Upper lobe of right lung (tissue), 1 donor: ENCODE measurements at places on chromosomes 4 and X. TPM values are rescaled to one million over a fixed set of nuclear protein-coding genes. Genes with fewer than 3 reads are reported as not detected.

DNA sequence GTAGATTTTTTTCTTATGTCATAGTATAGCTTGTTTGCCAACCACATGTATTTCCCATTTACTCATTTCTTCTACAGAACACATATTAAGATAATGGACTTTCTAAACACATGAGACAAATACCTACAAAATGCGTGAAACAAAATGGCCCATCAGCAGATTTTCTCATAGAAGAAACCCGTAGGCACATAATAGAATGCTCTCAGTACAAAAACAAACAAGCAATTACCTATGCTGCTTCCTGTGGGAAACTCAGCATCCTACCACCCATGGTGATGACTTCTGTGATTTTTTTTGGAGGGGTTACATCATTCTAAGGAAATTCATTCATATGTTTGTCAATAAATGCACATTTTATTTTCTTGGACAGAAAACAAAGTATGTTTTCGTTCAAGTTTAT lies 343.6 kb downstream of the SPRY1 start:
- no peak overlapping the region for H3K4me3 ChIP-seq
- H3K4me1 ChIP-seq: peaks cover 14% of the 10 kb centered on the region
- no peak overlapping the region for H3K27ac ChIP-seq
- no peaks in the 10 kb centered on the region for H3K36me3 ChIP-seq

DNA sequence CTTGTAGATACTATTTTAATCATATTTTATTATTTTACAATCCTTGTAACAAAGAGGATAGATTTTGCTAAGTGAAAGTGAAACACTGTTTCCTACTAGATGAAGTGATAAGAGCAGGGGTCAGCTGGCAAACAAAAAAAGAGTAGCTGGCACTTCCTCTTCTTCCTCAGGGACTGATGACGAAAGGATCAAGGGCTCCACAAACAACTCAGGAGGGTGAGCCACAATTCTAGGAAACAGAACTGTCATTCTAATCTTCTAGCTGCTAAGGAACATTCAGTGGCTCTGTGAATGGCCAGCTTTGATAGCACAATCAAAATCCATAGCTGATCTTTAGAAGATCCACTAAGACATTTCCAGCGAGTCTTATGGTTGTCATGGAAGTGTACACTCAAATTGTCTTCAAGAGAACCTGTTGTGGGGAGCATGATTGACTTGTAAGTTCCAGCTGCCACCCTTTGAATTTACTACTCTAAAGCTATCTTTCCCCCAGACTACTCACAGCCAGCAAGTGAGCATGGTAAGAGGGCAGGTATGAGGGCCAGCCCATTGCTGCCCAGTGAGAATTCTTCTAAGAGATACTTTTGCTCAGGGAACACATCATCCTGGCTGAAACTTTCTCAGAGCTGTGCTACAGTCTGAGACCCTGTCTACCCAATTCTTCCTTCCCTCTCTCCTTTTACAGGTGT lies 275.7 kb upstream of the RASGEF1B start:
- no peak overlapping the region for H3K4me3 ChIP-seq
- no peak overlapping the region for H3K27ac ChIP-seq
- H3K4me1 ChIP-seq: peaks cover 17% of the 10 kb centered on the region
- no peaks in the 10 kb centered on the region for H3K27me3 ChIP-seq
- DNase-seq: no peak

GRCh38 chrX:133365871-133366611 lies 49.2 kb downstream of the GPC4 start:
- no peaks in the 10 kb centered on the region for H3K4me1 ChIP-seq
- no peak overlapping the region for H3K27ac ChIP-seq
- DNase-seq: no peak
- no peak overlapping the region for H3K4me3 ChIP-seq

DNA sequence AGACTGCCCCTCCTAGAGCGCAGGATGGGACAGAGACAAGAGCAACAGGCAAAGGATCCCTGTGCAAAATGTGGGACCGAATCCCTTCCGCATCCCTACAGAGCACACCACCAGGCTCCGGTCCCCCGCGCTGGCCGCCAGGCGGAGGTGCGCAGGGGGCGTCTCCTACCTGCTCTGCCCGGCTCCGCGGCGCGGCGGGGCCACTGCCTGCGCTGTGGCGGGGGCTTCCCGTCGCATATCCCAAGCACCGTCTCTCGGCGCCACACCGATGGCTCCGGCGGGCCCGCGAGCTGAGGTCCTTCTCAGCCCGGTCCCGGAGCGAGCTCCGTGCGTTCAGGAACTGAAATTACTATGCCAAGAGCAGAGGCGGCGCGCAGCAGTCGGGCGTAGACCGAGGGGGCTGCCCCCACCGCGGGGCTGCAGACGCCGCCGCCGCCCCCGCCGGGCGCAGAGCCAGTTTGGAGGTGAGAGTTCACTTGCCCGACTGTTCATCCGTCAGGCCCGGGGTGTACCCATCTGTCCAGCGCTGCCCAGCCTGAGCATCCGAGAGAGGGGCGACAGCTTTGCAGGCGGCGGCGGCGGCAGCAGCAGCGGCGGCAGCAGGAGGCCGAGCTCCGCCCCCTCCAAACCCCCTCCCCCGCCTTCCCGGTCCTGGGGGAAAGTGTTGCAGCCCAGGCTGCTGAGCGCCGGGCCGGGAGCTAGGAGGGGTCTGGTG lies at the start of gene GPRIN3:
GPRIN3 (minus strand) TSS at position 355 of the 715 bp plus-strand sequence. CDS start 57,690 bp downstream, outside the sequence.
- H3K27ac ChIP-seq: peak within 1 kb of the TSS; percentile 87
- DNase-seq: peak; percentile 91
- peaks cover 13% of the 10 kb centered on the region for H3K4me1 ChIP-seq
- H3K36me3 ChIP-seq: no peaks in the 10 kb centered on the region

GRCh38 chr4:179671609-179672008 lies 2229.4 kb upstream of the AGA start:
- H3K4me1 ChIP-seq: no peaks in the 10 kb centered on the region
- H3K27ac ChIP-seq: no peak overlapping the region
- H3K36me3 ChIP-seq: no peaks in the 10 kb centered on the region
- no peak overlapping the region for H3K4me3 ChIP-seq

- no peaks in the 10 kb centered on the region for H3K4me1 ChIP-seq
- H3K4me3 ChIP-seq: no peak overlapping the region
- H3K27me3 ChIP-seq: no peaks in the 10 kb centered on the region
- DNase-seq: no peak
- H3K36me3 ChIP-seq: no peaks in the 10 kb centered on the region
Measured at GRCh38 chr4:143653031-143653430, 47.4 kb downstream of the FREM3 start.

DNA sequence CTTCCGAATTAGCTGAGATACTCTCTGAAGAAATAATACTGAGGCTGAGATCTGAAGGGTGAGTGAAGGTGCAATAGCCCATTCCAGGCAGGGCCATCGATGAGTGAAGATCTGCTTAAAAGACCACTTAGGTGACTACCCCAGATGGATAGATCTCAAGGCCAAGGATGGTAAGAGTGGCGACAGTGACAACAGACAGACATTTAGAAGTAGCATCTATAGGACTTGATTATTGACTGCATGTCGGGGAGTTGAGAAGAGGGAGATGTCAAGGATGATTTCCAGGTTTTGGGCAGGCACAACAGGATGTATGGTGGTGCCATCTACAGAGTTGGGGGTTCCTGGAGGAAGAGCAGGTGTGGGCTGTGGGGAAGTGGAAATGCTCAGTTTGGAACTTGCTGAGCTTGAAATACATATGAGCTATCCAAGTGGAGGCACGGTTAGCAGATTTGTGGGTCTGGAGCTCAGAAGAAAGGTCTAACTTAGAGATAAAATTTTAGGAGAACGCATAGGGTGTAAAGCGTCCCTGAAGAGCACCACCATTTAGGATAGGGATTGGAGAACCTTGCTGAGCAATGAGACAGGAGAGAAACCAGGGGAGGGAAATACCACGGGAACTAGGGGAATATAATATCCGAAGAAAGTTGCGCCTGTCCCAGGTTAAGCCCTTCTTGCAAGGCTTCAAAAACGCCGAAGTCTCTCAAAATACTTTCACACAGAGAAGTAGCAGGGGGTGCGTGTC lies 688 bp downstream of the UFSP2 start:
- H3K4me3 ChIP-seq: peak overlapping the region; percentile 79
- DNase-seq: no peak
- peak overlapping the region; percentile 99 for H3K27ac ChIP-seq
- H3K4me1 ChIP-seq: peaks cover 22% of the 10 kb centered on the region

GRCh38 chr4:84218031-84218430 lies 281.1 kb downstream of the NKX6-1 start:
- peaks cover 4% of the 10 kb centered on the region for H3K4me1 ChIP-seq
- no peaks in the 10 kb centered on the region for H3K36me3 ChIP-seq
- H3K27me3 ChIP-seq: no peaks in the 10 kb centered on the region
- H3K4me3 ChIP-seq: no peak overlapping the region
- H3K27ac ChIP-seq: no peak overlapping the region
- no peak for DNase-seq

- no peak for DNase-seq
- no peak overlapping the region for H3K27ac ChIP-seq
- no peaks in the 10 kb centered on the region for H3K36me3 ChIP-seq
- no peaks in the 10 kb centered on the region for H3K4me1 ChIP-seq
- no peak overlapping the region for H3K4me3 ChIP-seq
Measured at GRCh38 chr4:88098993-88099752, 59.3 kb downstream of the ABCG2 start.

GRCh38 chr4:41060352-41061334 lies 153.7 kb downstream of the APBB2 start:
- H3K36me3 ChIP-seq: no peaks in the 10 kb centered on the region
- H3K4me3 ChIP-seq: no peak overlapping the region
- no peaks in the 10 kb centered on the region for H3K27me3 ChIP-seq

DNA sequence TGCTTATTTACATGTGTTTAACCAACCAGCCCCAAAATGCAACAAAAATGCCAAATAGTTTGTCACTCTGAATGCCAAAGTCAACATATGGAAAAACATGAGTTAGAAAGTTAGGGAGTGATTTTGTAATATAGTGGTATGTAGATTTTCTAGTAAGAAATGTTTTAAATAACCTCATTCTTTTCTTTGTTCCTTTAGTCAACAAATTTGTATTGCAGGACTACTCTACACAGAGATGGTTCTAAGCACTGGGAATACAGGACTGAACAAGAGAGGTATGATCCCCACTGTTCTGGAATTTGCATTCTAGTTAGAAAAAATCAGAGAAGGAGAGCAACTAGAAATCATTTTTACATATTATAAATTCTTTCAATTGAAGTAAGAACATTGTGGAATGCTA lies 218.8 kb upstream of the ANXA10 start:
- DNase-seq: no peak
- no peak overlapping the region for H3K27ac ChIP-seq
- no peaks in the 10 kb centered on the region for H3K27me3 ChIP-seq

GRCh38 chr4:105350859-105351490 lies 122.9 kb downstream of the PPA2 start:
- H3K4me1 ChIP-seq: no peaks in the 10 kb centered on the region
- H3K36me3 ChIP-seq: no peaks in the 10 kb centered on the region
- no peaks in the 10 kb centered on the region for H3K27me3 ChIP-seq
- no peak for DNase-seq
- H3K4me3 ChIP-seq: no peak overlapping the region

- no peaks in the 10 kb centered on the region for H3K4me1 ChIP-seq
- no peaks in the 10 kb centered on the region for H3K36me3 ChIP-seq
- H3K27me3 ChIP-seq: no peaks in the 10 kb centered on the region
- H3K4me3 ChIP-seq: no peak overlapping the region
- no peak overlapping the region for H3K27ac ChIP-seq
- DNase-seq: no peak
Measured at GRCh38 chrX:16160729-16161128, 6.6 kb upstream of the MAGEB17 start.

- no peaks in the 10 kb centered on the region for H3K27me3 ChIP-seq
- peaks cover 6% of the 10 kb centered on the region for H3K36me3 ChIP-seq
- peak overlapping the region; percentile 59 for H3K4me3 ChIP-seq
- DNase-seq: no peak
- peak overlapping the region; percentile 96 for H3K27ac ChIP-seq
Measured at GRCh38 chrX:120559804-120560203, 958 bp downstream of the CUL4B start.

DNA sequence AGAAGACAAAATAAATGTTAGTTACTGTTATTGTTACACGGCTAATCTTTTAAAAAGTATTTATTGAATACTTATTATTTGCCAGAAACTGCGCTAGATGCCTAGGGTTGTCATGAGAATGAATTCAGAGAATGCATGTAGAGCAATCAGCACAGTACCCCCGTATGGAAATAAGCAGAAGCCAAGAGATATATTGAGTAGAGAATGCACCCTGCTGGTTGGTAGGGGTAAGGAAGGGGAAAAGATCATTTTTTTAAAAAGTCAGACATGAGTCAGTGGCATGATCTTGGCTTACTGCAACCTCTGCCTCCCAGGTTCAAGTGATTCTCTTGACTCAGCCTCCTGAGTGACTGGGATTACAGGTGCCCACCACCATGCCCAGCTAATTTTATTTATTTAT lies 13.1 kb upstream of the DRP2 start:
- H3K4me1 ChIP-seq: no peaks in the 10 kb centered on the region
- no peak overlapping the region for H3K27ac ChIP-seq
- no peak for DNase-seq

- H3K4me3 ChIP-seq: peak overlapping the region; percentile 74
- peaks cover 16% of the 10 kb centered on the region for H3K4me1 ChIP-seq
- H3K27me3 ChIP-seq: no peaks in the 10 kb centered on the region
- peaks cover 21% of the 10 kb centered on the region for H3K36me3 ChIP-seq
- H3K27ac ChIP-seq: peak overlapping the region; percentile 88
- DNase-seq: peak; percentile 71
Measured at GRCh38 chr4:118836301-118837120, 585 bp upstream of the SEC24D start.

GRCh38 chr4:98744372-98745150 lies 86.2 kb upstream of the TSPAN5 start:
- DNase-seq: no peak
- no peak overlapping the region for H3K4me3 ChIP-seq
- H3K27ac ChIP-seq: no peak overlapping the region
- H3K4me1 ChIP-seq: no peaks in the 10 kb centered on the region
- H3K36me3 ChIP-seq: no peaks in the 10 kb centered on the region

DNA sequence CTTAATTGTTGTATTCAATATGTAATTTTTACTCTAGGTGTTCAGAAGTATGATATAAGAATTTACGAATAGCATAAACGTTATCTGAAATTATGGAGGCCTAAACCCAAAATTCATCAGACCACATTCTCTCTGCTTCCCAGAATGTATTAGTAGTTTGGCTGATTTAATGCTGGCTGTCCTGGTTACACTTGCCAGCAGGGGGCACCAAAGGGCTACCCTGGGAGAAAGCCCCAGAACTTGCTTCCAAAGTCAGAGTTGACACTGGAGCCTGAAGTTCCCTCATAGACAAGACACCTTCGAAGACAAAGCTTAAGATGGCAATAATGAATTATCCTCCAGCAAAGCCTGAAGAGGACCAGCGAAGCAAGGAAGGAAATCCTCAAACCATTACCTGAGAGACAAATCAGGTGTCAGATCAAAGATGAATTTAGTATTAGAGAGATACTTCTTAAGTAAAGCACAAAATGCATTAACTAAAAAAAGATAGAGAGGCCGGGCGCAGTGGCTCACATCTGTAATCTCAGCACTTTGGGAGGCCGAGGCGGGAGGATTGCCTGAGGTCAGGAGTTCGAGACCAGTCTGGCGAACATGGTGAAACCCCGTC lies 11.3 kb upstream of the ANOS1 start:
- H3K36me3 ChIP-seq: no peaks in the 10 kb centered on the region
- H3K4me1 ChIP-seq: no peaks in the 10 kb centered on the region
- no peak overlapping the region for H3K27ac ChIP-seq
- no peaks in the 10 kb centered on the region for H3K27me3 ChIP-seq

GRCh38 chrX:154457491-154458115 lies 478 bp upstream of the PLXNA3 start:
- H3K36me3 ChIP-seq: no peaks in the 10 kb centered on the region
- peak; percentile 78 for DNase-seq
- H3K27ac ChIP-seq: peak overlapping the region; percentile 24

The DSPP gene
- total RNA-seq: not detected

The CXCL13 gene
- not detected for total RNA-seq

The PGAM4 gene
- total RNA-seq: not detected

The TEX13A gene
- total RNA-seq: not detected

The PCDH19 gene
- 0.17 TPM for total RNA-seq

The ARSH gene
- not detected for total RNA-seq

The SOX3 gene
- not detected for total RNA-seq
